Progenitor cell of endocrine pancreas (in vitro differentiated cells): ENCODE measurements at places on chromosomes 7 and 10.

GRCh38 chr10:126209451-126209850 is 178.8 kb downstream of the ADAM12 start:
- DNase-seq, result no peak

- DNase-seq, result no peak
Measured at GRCh38 chr7:145860809-145861208, 255.8 kb upstream of the CNTNAP2 start.

GRCh38 chr7:151756076-151756731 is 120.7 kb downstream of the PRKAG2 start:
- no peak for DNase-seq

- no peak for DNase-seq
Measured at GRCh38 chr7:17849504-17849903, 90.8 kb downstream of the SNX13 start.

DNA sequence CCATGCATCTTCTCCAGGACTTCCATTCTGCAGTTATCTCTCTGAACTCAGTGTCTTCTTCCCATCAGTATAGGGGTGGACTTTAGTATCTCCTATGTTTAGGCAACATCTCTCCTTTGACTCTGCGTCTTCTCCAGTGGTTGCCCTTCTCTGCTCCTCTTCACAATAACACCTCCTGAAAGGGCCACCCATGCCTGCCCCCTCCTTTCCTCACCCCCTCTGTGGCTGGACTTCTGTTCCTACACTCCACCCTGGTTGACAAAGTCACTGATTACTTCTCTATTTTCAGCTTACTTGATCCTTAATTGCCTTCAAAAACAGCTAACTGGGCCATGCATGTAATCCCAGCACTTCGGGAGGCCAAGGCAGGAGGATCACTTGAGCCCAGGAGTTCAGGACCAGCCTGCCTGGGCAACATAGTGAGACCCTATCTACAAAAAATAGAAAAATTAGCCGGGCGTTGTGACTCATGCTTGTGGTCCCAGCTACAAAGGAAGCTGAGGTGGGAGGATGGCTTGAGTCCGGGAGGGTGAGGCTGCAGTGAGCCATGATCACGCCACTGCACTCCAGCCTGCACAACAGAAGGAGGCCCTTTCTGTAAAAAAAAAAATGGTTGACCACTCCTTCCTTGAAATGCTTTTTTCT is 13.7 kb downstream of the SRGN start:
- DNase-seq, result no peak

DNA sequence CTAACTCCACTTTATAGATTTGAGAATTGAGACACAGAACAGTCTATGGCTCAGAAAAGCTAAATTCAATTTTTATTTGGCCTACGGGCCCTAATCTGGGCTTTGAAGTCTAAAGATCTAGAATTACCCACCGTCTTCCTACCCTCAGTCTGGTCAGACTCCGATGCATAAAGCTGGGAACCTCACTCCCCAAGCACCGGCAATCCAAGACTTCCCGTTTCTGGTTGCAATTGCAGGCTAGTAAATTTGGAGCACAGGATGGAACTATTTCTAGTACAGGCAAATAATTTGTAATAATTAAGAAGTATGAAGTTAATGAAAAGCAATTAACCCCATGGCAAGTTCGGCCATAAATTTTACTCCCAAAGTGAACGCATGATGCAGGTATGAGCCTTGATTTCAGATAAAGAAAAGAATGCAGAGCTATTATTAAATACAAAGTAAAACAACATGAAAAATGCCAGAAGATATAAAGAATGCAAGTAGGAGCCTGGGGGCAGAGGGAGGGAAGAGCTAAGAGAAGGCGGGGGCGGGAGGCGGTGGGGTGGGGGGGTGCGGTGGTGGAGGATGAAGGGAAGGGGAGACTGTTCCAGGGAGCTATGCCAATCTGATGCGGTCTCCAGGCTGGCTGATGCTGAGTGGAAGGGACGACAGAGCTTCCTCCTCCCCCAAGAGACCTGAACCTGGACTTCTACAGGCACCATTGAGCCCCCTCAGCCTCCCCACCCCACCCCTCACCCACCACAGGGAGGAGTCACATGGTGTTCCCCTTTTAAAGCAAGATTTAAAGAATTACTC is 45.1 kb downstream of the BPGM start:
- DNase-seq, result no peak

DNA sequence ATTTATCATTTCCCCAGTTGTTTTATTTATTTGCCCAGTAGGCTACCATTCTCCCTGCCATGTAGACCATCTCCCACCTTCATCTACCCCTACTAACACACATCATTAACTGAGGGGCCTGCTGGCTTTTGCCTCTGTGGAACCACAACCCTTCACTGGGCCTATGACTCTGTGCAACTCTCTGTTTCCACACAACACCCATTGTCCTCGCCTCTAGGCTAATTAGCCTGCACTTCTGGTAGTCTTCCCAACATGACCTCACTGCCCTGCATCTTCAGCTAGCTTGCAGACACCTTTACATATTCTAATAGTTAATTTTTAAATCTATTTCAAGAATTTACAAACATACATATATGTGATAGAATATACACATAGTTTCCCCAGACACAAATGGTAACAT is 7.5 kb downstream of the ANKIB1 start:
- no peak for DNase-seq

DNA sequence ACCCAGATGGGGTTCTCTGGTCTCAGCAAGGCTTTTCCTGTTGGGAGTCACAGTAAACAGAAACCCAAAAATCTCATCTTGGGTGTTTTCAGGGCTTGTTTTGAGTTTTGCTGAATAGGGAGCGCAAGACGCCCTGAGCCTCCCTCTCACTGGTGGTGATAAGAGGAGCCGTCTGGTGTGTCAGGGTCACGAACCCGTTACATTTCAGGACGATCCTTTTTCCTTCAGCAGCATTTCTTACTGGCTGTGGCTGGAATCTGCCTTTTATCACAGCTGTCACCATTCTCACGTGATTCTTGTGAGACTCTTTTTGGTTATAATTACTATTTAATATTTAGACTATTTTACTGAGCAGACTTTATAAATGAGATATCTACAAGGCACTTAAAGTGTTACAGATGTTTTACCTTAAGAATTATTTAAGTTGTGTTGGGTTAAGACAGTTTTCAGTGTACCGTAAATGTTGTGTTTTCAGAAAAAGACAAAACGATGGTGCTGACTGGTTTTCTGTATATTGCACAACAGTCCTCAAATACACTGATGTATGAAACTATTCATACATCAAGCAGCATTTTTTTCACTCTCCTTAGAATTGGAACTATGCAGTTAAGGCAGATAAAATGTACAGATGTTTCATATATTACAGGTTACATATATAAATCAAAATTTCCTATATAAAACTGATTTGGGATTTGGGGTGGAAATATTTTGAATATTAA is 2.2 kb upstream of the GET4 start:
- DNase-seq, result no peak

DNA sequence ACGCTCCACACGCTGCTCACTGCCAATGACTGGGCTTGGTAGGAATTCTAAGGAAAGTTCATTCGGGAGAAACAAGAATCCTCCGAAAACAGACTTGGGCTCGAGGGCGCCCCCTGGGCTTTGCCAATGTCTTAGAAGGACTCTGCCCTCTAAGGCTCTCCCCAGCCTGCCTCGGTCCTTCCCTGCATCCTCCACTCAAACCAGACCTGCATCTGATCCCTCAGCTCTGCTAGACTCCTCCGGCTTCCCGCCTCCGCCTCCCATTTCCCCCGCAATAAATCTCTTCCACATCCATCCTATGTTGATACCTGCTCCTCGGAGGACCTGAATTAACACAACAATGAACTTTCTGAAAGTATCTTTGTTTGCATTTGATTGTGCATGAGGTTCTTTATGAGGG is 177.6 kb downstream of the PLPP4 start:
- no peak for DNase-seq

- no peak for DNase-seq
Measured at GRCh38 chr10:132994185-132994796, 51.9 kb upstream of the CFAP46 start.

DNA sequence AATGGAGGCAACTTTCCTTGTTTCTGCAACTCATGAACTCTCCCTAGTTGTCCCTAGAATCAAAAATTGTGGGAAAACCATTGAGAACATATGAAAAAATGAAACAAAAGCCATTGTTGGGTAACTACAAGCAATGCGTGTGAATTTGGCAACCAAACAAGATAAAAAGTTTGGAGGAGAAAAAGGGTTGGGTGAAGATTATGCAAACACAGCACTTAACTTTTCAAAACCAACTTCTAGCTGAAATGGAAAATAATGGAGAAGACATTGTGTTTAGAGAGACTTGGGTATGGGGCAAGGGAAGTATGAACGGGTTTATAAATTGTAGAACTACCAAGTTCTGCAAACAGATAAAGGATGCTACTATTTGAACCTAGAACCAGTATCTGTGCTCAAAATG is 89.0 kb upstream of the SVIL start:
- DNase-seq, result no peak

DNA sequence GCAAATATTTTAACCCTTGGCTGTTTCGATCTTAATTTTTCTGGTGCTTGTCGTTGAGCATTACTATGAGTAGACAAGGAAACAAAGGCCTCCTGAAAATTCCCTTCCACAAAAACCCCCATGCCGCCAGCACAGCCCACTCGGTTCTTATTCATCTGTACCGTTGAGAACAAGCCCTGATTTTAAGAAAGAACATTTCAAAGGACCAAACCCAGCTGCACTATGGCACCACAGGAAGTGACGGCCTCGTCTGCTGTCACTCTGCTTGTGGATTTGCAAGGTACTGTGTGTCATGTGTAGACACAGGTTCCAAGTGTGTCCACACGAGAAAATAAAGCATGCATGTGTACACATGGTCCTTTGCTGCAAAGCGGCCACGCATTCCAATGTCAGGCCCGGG is 285.2 kb downstream of the DNAJB6 start:
- DNase-seq, result no peak

- DNase-seq, result no peak
Measured at GRCh38 chr10:90960355-90960814, 39.5 kb upstream of the ANKRD1 start.

DNA sequence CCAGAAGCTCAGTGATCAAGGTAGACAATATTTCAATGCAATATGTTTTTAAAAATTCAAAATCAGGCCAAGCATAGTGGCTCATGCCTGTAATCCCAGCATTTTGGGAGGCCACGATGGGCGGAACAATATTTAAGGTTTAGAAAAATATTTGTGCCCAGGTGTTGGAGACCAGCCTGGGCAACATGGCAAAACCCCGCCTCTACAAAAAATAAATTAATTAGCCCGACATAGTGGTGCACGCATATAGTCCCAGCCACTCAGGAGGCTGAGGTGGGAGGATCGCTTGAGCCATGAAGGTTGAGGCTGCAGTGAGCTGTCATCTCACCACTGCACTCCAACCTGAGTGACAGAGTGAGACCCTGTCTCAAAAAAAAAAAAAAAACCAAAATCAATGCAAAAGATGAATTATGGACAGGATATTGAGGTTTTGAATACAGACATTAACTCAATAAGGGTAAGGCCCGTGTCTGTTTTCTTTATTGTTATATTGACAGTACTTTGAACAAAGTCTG is 913 bp upstream of the IFIT5 start:
- no peak for DNase-seq

GRCh38 chr10:17229016-17229716 is 1.1 kb downstream of the VIM start:
- DNase-seq, result no peak

DNA sequence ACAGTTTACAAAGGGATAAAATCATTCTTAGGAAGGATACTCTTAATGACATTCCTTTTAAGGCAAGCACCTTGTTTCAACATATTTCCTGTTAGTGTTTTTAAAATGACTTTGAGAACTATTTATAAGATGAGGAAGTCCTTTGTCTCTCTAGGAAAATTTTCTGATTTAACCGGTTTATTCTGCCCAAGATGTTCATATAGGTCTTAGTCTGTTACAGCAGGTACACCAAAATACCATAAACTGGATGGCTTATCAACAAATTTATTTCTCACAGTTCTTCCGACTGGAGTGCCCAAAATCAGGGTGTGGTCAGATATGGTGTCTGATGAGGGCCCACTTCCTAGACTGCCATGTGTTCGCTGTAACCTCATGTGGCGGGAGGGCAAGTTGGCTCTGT is 77.9 kb downstream of the GSAP start:
- DNase-seq, result no peak

GRCh38 chr10:672203-672602 is 17.3 kb downstream of the DIP2C start:
- DNase-seq, result peak; percentile 6

GRCh38 chr10:1370298-1370697 is 314.1 kb downstream of the WDR37 start:
- DNase-seq, result no peak

DNA sequence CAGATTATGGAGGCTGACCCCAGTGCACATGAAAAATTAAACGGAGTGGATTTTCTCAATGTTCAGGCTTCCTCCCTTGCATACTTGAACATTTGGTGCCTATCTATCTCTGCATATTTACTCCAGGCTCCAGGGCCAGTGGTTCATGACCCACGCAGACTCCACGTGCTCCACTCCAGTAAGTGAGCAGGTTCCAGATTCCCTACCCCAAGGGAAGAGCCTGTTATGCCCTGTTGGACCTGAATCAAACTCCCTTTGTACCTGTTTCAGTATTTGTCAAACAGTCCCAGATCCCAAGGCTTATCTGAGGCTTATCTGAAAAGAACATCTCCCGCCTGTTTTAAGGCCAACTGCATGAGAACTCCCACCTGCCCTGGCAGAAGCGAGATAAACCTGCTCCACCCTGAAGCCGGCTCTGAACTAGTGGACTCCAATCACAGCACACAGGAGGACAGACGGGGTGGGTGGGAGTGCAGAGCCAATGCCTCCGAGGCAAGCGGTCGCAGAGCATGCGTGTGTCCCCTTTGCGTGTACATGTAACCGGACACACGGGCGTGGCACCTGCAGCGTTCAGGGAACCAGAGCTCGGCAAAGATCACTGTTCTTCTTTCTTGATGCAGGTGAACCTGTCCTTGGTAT is 2.3 kb upstream of the FUOM start:
- DNase-seq, result no peak

DNA sequence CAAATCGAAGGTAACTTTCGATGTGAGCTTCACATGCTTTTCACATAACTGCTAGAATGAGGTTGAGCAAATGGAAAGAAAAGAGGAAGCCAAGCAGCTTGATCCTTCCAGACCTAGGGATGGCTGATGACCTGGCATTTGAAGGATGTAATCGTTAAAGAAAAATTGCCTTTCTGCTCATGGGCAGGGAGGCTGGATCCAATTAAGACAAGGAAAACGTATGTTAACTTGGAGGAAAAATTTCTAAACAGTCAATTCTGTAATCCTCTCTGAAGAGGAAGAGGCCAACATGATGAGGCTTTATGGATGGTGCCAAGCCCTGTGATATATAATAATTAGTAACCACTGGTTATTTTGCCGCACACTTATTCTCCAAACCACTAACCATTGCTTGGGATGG is 12.5 kb downstream of the GRK5 start:
- DNase-seq, result no peak
